Right renal cortex interstitium (tissue), 3 donors: ENCODE measurements at places on chromosomes 7 and 10. TPM values are rescaled to one million over a fixed set of nuclear protein-coding genes. Genes with fewer than 3 reads are reported as not detected.

DNA sequence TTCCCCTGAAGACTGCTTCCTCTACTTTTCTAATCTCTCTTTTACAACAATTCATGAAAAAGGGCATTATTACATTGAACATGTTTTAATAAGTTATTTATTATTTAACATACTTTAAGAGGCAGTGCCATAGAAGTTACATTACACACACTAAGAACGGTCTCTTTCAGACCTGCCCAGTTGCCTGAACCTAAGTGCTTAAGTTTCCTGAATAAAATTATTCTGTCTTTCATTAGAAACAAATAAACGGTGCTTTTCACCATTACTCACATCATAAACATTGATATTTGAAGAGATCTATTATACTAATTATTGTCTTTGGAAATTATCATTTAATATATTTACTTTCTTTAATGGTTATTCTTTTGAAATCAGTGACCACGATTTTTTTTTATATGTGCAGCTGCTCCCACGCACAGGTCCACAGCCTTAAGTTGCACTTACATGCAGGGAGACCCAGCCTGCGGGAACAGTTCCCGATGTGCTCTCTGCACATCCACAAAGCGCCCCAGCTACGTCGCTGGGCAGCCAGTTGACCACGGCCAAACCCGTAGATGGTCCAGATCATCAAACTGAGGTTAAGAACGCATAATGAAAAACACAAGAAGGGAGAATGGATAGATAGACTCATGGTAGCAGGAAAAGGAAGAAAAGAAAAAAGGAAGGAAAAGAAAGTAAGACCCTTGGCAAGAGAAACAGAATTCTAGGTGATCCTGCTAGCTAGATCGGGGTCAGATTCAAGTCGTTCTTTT is 437.0 kb upstream of the MGMT start:
- DNase-seq: no peak

DNA sequence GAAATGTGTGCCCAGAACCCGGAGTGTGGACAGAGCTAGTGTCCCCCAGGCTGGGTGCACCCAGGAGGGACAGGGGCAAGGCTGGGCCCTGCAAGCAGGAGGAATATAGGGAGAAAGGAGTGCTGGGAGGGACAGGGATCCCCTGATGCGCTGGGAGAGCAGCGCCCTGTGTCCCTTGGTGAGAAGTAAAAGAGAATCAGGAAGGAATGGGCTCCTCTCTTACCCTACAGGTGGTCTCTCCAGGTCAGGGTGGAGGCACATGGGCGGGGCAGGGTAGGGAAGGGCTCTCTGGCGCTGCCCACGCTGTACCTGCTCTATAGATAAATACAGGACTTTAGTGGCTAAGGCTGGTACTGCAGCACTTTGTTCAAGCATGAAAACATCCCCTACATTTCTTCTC is 753.8 kb downstream of the GRID1 start:
- no peak for DNase-seq

DNA sequence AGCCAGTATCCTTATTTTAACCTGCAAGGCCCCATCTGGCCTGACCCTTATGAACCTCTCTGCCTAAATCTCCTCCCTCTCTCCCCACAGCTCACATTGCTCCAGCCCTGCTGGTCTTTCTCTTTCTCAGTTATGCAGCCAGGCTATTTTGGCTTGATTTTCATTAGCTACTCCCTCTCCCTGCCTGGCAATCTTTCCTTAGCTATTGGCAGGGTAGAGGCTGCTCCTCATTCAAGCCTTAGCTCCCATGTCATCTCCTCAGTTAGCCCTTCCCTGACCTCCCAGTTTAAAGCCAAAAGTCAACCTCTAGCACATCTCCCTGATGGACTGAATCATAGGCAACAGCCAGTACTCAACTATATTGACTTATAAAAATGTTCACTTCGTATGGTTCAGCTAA is 214.4 kb upstream of the CELF2 start:
- DNase-seq: no peak

GRCh38 chr7:112654322-112655216 is 135.6 kb downstream of the TMEM168 start:
- DNase-seq: no peak

- no peak for DNase-seq
Observed at GRCh38 chr10:50316174-50316573, 64.9 kb upstream of the ASAH2 start.

DNA sequence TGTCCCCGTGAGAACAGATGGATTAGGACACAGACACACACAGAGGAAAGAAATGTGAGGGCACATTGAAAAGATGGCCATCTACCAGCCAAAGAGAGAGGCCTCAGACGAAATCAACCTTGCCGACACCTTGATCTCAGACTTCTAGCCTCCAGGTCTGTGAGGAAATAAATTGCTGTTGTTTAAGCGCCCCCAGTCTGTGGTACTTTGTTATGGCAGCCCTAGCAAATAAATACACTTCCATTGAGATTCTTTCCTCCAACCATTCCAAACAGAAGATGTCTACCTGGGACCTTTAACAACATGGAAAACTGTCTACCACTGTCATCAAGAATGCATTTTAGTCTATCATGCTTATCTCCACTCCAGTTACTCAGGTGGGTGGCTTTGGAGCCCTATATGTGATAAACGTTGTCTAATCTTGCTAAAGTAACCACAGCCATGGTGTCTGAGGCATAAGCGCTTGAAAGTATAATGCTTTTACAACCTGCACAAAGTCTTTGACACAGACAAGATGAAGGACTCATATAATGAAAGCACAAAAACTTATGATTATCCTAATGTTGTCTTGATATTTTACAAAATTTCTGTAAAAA is 244.3 kb downstream of the MTERF1 start:
- DNase-seq: no peak

DNA sequence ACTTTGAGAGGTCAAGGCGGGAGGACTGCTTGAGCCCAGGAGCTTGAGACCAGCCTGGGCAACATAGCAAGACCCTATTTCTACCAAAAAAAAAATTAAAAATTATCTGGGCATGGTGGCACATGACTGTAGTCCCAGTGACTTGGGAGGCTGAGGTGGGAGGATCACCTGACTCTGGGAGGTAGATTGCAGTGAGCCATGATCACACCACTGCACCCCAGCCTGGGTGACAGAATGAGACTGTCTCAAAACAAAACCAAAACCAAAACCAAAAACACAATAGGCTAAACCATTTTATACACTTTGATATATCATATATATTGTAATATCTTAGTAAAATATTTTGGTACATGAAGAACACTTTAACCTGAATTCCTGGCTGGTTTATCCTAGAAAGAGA is 101.6 kb downstream of the RAPGEF5 start:
- DNase-seq: no peak

DNA sequence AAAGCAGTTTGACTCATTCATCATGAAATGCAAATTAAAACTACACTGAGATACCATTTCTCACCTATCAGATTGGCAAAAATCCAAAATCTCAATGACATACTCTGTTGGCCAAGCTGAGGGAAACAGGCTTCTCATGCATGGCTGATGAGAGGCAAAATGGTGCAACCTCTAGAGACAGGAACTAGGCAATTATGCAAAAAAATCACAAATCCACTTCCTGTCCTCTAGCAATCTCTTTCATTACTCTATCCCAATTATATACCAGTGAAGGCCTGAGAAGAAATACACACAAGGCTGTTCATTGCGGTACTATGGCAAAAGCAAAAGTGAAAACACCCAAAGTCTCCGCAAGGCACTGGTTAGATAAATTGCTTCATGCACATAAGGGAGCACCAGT is 25.9 kb upstream of the PTPRN2 start:
- DNase-seq: no peak

DNA sequence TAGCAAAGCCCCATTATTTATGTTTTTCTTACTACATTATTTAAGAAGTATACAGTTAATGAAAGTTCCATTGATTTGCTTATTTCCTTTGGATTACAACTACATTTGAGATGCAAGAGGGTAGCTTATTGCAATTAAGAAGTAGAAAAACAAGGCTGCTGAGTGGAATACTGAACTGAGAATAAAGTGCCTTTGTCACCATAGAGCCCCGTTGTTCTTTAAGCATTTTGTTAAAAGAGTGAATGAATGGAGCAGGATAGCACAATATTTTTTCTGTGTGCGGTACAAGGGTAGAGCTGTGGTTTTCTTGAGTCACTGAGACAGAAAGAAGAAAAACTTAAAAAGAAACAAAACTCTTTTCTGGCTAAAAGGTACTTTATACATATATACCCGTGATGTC is 45.6 kb downstream of the ZNF277 start:
- no peak for DNase-seq

Gene PRXL2A
- polyA plus RNA-seq: 116 TPM

GRCh38 chr10:109740436-109740835 is 182.9 kb downstream of the XPNPEP1 start:
- DNase-seq: no peak

Gene PALS2
- 10.3 TPM for polyA plus RNA-seq

DNA sequence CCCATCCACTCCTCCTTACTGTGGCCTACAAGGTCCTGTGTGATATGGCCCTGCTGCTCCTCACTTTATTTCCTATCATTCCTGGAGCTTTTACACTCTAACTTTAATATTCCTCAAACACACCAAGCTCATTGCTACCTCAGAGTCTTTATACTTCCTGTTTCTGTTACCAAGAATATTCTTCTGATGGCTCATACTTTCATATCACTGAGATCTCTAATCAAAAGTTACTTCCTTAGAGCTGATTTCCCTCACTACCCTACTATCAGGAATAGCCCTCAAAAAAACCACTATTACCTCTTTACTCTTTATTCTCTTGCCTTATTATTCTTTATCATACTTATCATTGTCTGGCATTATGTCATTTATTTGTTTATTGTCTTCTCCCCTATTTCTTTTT is 5.8 kb upstream of the PPP3CB start:
- DNase-seq: no peak

Gene TET1
- 9.3 TPM for polyA plus RNA-seq

DNA sequence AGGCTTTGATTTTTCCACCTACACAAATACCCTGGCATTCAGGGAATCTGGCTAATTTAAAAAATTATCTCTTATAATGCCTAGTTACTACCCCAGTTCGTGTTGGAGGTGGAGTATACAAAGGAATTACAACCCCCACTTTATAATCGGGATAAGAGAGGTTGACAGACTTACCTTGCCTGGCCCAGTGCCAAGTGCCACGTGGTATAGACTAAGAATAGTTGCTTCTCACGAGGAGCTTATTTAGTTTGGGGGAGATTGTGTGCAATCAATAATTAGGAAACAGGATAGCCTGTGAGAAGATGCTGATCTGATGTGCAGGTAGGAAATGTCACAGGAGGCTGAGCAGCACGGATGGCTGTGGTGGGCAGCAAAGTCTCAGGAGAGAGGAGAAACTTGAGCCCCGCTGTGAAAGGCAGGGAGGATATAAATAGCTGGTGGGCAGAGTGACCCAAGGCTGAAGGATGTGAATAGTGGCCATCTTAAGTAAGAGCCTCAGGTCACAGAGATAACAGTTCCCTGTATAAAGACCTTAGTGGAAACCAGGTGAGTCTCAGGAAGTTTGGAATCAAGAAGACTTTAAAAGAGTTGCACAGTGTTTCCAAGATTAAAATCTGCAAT is 11.3 kb upstream of the ATXN7L1 start:
- DNase-seq: no peak

Gene SLC13A4
- 1.2 TPM for polyA plus RNA-seq

GRCh38 chr10:97074256-97075145 is 111.3 kb downstream of the SLIT1 start:
- DNase-seq: no peak

DNA sequence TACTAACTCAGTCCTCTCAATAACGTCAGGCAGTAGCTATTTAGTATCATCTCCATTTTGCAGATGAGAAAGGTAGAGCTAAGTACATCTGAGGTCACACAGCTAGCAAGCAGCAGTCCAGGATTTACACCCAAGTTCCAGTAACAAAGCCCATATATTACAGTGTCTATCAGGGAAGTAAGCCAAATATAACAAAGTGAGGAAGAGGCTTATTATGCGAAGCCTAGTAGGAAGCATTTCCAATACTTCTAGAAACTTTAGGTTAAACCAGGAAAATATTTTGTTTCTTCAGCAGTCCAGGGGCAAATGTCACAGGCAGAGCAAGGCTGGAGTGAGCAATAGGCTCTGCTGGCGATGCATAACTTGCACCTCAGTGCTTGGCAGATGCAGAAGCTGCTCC is 53.9 kb downstream of the NOC3L start:
- no peak for DNase-seq

Gene HOXA2
- polyA plus RNA-seq: 7.1 TPM

DNA sequence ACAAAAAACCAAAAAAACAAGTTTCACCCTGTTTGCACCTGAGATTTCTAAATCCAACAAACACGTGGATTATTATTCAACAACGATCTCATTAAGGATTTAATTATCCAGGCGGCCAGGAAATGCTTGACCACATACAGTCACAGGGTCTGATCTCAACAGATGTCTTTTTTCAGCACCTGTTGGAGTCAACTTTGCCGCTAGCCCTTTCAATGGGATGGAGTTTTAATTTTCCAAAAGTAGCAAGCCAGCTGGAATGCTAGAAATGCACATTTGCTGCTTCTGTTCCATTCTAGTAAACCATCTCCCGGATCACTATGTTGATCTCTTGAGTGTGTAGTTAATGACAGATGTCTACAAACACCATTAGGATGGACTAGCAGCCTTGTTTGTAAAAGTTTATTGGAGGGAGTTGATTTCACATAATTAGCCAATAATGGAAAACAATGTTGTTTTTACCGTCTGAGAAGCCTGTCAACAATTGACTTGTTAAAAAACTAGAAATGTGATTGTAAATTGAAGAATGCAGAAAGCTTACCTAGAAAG is 64.2 kb upstream of the DKK1 start:
- no peak for DNase-seq
